ENCODE measurements at places on chromosomes 4 and X.

DNA sequence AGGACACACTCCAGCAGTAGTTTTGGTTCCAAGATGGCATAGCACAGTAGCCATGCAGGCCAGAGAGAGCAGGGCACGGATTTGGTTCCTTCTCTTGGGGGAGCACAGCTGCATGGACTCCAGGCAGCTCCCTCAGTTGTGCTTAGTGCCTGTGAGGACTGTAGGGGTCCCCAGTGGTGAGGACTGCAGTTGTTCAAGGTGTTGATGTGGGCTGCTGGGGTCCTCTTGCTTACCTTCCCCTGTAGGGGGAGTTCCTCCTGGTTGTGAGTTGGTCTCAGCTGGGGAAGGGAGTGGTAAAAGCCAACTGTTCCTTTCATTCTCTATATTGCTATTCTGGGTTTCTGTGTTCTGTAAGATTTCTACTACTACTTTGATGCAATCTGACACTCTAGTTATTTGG, 606.5 kb downstream of the MAGEB5 start:
- no peak for DNase-seq

DNA sequence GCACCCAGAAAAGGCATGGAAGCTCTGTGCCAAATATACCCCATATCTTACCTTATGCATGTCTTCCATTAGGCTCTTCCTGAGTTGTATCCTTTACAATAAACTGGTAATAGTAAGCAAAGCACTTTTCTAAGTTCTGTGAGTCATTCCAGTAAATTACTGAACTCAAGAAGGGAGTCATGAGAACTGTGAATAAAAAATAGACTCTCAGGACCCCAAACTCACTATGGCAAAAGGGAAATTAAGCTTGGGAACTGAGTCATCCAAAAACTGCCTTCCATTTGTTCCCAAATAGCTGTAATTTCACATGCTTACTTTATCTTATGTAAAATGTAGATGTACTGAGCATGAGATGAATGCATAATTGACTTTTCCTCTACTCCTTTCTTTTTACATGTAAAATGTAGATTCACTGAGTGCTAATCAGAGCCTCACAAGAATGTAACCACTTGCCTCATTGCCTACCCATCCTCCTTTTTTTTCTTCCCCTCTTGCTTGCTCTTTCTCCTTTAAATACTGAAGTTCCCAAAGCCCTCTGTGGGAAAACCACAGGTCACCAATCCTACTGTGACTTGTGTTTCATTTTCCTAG, 8.1 kb downstream of the TCEAL3 start:
- DNase-seq, result no peak

DNA sequence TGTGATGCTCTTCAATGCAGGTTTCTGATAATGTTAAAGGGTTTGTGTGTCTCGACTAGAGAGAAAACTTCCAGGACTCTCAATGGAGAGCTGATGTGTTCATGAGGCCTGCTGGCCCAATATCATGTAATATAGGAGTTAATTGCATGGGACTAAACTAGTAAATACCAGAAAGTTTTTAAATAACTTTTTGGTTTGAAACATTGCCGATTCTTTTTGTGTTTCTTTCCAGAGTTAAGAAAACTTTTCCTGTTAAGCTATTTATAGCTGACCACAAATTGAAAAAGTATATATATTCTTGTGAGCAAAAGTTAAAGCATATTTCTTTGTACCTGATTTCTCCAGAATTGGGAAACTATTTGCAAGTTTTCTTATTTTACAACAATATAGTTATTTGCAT, 49.7 kb downstream of the FAM9B start:
- no peak for DNase-seq

DNA sequence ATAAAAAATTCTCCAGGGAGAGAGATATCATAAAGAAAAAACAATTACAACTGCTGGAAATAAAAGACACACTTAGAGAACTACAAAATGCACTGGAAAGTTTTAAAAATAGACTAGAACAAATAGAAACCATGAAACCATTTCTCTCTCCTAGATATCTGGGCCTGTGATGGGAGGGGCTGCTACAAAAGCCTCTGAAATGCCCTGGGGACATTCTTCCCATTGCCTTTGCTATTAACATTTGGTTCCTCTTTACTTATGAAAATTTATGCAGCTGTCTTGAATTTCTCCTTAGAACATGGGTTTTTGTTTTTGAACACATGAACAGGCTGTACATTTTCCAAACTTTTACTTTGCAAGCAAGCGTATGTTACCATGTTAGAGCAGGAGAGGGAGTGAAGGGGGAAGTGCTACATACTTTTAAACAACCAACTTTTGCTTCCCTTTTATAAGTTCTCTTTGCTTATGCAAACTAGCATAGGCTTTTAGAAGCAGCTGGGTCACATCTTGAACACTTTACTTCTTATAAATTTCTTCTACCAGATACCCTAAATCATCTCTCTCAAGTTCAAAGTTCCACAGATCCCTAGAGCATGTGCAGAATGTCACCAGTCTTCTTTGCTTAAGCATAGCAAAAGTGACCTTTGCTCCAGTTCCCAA, 47.9 kb upstream of the PACRGL start:
- no peak for DNase-seq

- no peak for DNase-seq
These were observed 21.0 kb downstream of the SAT1 start for GRCh38 chrX:23803931-23804381.

DNA sequence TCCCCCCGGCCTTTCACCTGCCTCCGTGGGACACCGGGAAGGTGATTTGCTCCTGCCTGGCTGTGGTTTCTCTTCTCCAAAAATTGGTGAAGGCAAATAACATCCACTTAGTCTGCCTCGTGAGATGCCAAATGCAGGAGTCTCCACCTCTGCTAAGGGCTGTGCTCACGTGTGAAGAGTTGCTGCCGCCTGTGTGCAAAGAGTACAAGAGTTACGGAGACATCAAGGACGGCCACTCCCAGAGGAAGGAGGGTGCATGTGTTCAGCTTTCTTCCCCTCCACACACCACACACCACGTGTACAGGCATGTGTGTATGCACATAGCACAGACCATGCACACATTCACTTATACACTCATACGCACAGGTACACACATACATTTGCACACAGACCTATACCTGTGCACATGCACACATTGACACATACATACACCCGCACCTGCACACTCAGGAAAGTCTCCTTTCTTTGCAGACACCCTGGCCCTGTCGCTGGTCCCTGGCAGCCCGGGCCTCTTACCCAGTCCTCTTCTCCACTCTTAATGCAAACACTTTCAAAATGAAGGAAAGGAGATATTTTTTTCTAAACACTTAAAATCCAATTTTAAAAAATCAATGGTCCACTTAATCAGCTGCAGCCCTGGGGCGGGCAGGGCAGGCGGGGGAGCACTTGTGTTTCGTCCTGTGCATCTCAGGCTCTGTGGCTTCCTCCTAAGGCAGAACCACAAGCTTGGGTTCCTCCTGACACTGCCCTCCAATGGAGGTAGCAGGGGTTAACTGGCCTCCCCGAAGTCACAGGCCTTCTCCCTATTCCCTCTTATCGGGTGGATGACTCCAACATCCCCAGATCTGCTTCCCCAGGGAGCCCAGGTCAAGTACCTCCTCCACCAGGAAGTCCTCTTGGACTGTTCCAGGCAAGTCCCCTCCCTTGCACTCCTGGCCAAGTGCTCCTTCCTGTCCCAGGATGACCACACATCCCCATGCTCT, 103.0 kb downstream of the CPZ start:
- DNase-seq, result no peak

DNA sequence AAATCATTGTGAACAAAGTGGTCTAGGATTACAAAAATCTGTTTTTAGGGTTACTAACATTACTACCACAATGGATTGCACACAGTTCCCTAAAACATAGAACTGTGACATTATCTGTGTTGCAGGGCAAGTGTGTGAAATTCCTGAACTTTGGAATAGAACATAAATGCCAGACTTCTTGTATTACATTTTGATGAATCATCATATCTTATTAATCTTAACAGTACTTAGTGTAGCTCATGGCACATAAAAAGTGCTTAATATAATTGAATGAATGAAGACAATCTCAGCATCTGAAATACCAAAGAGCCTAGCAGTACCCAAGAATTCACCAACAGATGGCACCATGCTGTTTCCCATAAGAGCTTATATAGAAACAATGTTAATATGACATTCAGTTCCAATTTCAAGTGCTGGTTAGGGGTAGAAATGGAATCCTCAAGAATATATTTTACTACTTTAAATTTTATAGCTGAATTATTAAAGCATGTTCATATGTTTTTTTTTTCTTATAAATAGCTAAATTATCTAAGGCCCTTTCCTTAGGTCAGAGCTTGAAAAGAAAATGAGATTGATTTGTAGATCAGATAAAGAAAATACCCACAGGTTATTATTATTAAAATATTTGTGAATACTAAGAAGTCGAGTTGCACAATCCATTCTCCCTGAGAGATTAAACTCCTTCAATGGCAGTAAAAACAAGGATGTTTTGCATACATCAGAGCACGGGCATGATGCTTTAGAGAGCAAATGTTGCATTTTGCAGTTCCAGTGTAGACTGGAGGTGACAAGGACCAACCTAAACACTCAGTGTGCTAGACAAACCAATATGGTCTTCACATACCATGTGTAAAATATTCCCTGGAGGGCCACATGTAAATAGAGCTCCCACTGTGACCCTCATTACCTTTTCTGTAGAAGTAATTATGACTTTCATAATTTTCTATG, 25.7 kb upstream of the SHISA3 start:
- DNase-seq, result peak; percentile 11

DNA sequence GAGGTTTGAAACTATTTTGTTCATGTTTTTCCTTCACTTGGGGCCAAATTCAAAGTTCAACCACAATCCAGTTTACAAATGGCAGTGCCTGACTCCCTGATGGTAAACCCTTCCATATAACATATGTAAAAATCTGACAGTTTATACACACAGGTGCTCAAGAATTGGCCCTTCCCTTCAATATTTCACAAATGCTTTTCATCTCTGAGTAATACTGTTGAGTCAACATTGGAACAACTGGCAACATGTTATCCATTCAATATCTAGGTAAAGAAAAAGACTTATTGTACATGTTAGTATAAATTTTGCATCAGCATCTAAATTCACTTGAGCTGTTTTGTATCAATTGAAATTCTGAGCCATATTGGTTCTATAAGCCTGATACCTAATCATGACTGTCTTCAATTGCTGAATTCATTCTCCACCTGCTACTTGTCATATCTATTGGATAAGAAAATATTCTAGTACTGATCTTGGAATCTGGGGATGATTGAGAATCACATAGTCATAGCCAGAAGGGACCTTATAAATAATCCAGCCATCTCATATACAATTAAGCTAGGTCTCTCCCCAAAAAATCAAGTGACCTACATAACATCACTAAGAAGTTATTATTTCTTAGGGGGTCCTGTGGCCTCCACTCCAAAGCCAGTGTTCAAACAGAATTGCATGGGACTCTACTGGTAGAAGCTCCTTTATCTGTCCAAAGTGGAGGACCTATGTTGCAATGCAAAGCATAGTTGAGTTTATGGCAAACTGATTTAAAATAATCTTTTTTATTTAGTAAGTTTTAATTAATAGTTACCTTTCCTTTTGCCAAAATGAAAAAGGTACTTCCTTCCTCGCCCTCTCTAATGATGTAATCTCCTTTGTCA, 61.9 kb downstream of the PRKG2 start:
- DNase-seq, result no peak

DNA sequence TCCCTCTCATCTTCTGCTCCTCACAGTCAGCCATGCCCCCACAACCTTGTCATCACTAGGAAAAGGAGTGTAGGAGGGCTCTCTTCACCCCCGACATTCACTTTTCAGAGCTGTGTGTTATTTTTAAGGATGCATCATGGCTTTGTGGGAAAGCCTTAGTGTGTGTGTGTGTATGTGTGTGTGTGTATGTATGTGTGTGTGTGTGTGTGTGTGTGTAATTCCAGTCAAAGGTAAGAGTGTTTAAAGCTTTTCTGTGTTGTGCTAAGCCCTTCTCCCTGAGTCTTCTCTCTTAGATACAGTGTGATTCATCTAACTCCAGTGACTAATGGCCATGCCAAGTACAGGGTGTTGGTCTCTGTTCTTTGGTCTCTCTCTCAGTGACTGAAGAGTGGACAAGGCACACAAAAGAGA, 76.6 kb downstream of the CHIC2 start:
- no peak for DNase-seq

DNA sequence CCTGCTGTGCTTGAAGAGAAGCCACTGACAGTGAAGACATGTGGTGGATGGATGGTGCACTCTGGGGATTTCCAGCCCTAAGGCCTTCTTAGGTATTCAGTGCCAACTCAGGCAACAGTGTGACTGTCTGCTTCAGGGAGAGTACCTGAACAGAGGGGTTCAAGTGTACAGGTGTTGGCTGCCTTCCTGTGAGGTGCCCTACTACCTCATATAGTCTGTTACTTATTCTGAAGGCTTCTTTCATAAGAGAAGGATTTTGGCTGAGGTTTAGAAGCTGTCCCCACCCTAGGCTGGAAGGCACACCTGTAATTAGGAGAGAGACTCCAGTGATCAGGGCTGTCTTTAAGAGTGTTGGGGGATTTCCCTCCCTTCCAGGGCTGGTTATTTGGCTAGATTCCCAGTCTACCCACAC, 1.8 kb downstream of the FTHL17 start:
- DNase-seq, result no peak

- no peak for DNase-seq
These were observed 19.8 kb upstream of the XG start for GRCh38 chrX:2732076-2732475.

DNA sequence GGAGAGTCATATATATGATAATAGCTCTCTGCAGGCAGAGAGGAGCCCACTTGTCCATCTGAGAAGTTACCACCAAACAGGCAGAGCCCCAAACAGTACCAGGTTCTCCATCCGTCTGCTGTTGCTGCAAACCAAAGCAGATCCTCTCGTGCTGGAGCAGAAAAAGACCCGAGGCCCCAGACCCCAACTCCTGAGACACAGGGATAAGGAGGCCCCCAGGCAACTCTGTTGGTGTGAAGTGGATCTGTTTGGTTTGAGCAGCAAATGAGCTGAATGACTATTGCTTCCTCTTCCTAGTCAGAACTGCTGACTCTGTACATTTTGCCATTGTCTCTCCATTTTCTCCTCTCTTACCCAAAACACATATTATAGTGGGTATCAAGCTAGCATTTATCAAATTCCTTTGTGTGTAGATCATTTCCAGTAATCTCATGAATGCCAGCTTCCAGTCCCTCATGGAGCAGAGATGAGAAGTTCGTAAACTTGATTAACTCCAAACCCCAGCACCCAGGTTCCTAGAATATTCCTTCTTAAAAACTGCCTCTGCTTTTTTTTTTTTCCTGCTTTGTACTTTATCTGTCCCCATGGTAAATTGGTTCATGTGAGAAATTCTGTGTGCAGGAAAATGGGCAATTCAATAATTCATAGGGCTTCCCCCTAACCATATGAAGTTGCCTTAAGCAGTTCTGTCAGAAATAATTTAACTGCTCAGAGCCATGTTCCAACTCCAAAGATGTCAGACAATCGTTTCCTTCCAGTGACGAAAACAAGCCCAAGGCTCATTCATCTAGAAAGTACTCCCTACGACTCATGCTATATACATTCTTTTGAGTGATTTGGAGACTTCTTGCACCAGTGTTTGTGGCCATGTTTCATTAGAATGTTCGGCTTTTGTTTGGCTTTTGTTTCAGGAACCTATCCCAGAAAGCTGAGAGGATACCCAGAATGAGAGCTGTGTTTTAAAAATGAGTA, 98.6 kb upstream of the ATXN3L start:
- no peak for DNase-seq

GRCh38 chr4:119559044-119559647, 69.5 kb downstream of the PDE5A start:
- no peak for DNase-seq

- no peak for DNase-seq
These were observed 176.1 kb downstream of the DCTD start for GRCh38 chr4:182741054-182741453.

All from iPS DF 6.9 (cell line).